CD4-positive, alpha-beta T cell treated with Interleukin-17A for 4 hours (primary cell): ENCODE measurements at places on chromosomes 7 and 10.

DNA sequence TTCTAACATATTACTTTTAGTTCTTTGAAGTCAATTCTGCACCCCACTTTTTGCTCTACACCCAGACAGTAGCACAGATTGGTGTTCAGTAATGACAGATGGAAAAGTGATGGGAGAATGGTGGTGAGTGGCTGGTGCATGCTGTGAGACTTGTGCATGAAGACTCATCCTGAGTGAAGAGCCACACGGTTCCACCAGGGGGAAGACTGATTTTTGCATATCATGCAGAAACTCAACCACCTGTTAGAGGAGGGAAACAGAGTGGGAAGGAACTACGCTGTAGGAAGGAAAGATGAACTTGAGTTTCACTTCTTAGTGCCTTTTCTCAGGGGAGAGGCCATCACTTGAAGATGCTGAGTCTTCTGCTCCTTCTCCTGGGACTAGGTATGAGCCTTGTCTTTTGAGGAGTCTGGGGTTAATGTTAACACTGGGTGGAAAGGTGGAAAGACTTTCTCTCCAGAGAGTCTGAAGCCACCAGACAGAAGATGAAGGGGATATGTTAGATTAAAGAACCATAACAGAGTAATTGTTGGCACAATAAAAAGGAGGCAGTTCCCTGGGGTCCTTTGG is 9.3 kb upstream of the PRSS1 start:
- peak; percentile 18 for DNase-seq

DNA sequence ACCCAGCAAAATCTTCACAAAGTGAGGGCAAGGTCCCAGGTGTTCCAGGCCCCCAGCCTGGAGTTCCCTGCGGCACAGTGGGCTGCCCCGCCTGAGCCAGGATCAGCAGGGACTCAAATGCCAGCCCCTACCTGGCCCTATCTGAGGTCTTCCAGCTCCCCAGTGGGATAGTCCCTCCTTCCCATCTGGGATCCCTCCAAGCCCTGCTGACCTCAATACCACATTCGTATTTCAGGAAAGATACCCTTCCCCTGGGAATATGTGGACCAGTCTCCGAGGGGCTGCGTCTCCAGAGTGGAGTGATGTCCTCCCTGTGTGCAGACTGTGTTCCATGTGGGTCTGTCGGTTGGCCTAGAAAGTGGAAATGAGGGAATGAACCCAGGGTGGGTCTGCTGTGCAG is 40.9 kb downstream of the ELFN1 start:
- no peak for DNase-seq

- no peak for DNase-seq
Measured at GRCh38 chr7:95545673-95546072, 50.6 kb downstream of the PDK4 start.

- DNase-seq = no peak
Measured at GRCh38 chr10:52659085-52659484, 113.5 kb downstream of the MBL2 start.

- peak; percentile 45 for DNase-seq
Measured at GRCh38 chr7:30027065-30027456, 559 bp upstream of the FKBP14 start.
